ENCODE measurements at places on chromosomes 5 and 9.

GRCh38 chr5:43231977-43232376 lies 40.0 kb downstream of the NIM1K start:
- no peak for DNase-seq

DNA sequence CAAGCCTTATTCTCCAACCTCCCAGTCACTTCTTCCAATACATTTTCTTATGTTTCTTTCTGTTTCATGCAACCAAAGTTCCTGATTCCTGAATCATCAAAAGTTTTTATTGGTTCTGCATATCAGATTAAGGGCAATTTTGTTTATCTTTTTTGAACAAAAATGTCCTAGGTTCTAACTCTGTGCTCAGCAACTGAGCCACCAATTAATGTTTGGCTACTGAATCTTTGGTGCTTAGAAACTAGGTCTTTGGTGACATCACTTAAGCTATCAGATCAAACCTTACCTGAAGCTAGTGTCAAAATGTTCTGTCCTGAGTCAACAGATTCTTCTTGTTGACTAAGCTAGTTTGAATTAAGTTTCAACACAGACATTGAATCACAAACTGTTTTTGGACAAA lies 56.1 kb downstream of the FGF18 start:
- DNase-seq, result no peak

DNA sequence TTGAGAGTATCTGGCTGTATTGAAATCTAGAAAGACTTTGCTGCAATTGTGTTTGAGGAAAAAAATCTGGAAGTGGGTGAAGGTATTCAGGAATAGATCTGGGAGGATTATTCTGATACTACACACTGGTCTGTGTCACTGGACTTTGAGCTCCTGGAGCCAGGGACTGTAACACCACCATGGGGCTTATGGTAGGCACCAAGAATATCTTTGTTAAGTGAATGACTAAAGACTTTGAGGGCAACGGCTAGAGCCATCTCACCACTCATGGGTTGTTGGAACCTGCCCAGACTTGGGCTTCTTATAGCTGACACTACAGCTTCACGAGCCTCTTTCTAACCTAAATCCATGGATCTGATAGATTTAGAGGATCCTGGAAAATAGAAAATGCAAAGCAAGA lies 10.2 kb downstream of the NFX1 start:
- DNase-seq, result no peak

DNA sequence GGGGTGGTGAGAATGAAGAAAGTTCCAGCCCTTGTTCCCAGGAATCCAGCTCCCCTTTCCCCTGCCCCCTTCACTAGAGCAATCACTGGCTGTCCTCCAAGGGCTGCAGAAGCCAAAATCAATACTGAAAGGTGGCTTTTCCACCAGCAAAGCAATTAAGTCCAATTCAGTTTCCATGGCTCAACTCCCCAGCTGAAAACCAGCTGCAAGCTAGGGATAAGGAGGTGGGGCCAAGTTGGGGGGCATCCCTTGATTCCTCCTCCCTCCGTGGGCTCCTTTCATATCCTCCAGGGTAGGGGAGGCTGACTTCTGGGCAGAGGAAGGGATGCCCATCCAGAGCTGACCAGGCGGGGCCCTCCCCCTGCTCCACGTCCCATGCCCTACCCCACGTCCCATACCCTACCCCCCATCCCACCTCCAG lies 22.7 kb downstream of the CAMK2A start:
- no peak for DNase-seq

- DNase-seq, result no peak
Observed at GRCh38 chr5:150434464-150434863, 15.1 kb downstream of the RPS14 start.

DNA sequence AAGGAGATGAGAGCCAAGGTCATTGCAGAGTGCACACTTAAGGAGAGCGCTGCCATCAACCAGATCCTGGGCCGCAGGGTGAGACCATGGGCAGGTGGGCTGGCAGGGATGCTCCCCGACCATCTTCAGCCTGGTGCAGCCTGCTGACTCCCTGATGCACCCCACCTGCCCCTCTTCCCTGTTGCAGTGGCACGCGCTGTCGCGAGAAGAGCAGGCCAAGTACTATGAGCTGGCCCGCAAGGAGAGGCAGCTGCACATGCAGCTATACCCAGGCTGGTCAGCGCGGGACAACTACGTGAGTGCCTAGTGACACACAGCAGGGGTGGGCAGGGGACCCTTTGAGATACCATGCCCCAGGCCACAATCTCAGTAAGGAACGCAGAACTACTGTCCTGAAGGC lies 28.3 kb downstream of the TCF7 start:
- DNase-seq, result no peak

DNA sequence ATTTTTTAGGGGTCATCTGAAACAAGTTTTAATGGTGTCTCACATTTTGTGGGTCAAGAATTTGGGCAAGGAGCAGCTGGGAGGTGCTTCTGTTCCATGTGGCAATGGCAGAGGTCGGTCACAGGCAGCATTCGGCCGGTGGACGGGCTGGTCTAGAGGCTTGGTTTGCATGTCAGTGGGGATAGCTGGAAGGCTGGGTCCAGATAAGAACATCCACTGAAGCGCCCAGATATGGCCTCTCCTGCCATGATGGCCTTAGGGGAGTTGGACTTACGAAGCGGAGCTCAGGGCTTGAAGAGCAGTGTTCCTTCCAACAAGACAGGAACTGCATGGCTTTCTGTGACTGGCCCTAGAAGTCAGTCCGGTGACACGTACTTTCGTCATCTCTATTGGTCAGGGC lies 30.3 kb downstream of the LHFPL2 start:
- DNase-seq, result no peak

DNA sequence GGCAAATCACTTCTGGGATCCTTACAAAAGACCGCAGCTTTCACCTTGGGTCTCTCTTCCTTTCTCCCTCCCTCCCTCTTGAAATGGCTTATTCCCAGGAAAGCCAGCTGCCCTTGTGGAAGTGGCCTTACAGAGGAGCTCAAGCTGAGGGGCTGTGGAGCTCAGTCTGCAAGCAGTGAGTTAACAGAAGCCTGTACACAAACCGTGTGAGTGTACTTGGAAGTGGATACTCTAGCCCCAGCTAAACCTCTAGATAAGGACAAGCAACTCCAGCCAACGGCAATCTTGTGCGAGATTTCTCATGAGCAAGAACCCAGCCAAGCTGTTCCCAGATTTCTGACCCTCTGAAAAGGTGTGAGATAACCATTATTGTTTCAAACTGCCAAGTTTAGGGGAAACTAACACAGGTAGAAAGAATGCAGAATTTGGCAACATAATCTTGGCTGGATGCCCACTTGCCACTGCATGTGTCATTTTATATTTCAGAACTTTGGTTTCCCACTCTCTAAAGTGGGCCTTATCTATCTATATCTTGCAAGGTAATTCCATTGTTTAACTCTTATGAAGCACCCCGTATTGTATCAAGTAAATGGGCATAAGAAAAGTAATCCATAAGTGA lies 85.6 kb downstream of the CDH18 start:
- no peak for DNase-seq

GRCh38 chr5:51664491-51665250 lies 281.4 kb downstream of the ISL1 start:
- no peak for DNase-seq

- no peak for DNase-seq
Observed at GRCh38 chr9:136944212-136944518, 373 bp downstream of the FBXW5 start.

GRCh38 chr9:75238311-75238976 lies 150.1 kb downstream of the OSTF1 start:
- DNase-seq, result no peak

DNA sequence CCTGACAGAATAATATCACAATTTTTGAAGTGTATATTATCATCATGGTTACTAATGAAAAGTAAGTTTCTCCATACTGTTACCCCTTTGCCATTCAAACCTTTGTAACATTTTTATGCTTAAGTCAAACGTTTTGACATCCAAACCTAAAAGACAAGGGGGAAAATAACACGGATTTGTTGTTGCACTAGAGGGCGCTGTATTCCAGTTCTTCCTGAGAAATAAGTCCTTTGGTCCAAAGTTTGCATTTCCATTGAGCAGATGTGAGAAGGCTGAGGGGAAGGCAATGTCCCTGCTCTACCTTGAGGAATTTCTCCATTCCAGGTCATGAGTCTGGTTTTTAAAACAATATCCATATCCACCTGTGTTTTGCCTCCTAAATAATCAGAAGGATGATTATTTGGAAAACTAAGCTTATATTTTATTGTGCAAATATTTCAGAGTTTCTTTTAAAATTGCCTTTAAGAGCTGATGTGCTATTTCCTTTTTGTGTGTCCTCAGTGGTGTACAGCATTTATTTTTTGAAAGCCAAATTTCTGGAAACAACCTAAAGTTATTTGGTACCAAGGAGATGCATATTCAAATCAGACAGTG lies 9.7 kb downstream of the LECT2 start:
- DNase-seq, result no peak

- no peak for DNase-seq
Observed at GRCh38 chr5:50827516-50828247, 161.2 kb downstream of the PARP8 start.

DNA sequence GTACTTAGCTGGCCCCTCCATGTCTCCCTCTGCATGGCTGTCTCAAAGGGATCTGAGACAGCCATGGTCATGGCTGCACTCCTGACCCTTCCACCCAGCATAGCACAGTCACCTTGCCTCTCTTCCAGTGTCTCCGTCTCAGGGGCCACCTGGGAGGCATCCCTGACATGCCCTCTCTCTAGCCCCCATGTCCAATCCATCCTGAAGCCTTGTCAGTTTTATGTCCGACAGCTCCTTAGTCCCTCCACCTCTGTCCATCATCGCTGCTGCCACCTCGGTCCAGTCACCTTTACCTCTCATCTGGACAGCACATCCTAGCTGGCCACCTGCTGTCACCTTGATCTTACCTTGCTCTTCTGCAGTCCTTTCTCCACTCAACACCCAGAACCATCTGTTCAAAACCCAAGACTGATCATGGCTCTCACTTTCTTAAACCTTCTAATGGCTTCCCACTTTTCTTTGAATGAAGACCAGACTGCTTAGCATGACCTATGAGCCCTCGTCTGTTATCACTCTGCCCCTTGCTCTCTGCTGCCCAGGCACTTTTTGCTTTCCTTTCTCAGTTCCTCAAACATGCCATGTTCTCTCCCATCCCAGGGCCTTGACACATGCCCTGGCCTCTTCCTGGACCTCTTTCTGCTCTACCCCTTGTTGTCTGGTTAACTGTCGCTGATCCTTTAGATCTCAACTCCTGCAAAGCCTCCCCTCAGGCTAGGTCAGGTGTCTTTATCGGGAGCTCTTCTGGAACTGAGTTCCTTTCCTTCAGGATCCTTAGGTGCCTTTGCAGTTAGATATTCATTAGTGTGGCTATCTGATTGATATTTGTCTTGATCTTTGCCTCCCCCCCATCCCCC lies 181.8 kb upstream of the PITX1 start:
- DNase-seq, result no peak

- no peak for DNase-seq
Observed at GRCh38 chr5:33892620-33893137, 889 bp upstream of the ADAMTS12 start.

GRCh38 chr5:113102121-113102531 lies 125.5 kb downstream of the DCP2 start:
- no peak for DNase-seq

DNA sequence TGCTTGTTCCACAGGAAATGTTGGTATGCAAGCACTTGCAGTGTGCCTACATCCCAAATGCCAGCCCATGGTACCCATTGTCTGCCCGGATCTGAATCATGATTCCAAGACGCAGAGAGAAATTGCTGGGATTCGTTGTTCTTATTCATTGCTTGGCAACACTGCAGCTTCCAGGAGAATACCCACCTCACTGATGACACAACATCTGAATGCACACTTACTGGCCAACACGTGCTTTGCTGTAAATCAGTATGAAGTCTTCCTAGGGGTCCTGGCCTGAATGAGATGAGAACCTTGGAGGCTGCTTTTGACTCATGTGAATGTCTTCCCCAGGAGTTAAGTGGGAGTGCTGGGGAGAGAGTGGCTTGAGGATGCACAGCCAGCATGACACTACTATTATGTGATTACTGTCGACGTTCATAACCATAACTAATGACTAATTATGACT lies 11.6 kb downstream of the SRD5A1 start:
- DNase-seq, result no peak

DNA sequence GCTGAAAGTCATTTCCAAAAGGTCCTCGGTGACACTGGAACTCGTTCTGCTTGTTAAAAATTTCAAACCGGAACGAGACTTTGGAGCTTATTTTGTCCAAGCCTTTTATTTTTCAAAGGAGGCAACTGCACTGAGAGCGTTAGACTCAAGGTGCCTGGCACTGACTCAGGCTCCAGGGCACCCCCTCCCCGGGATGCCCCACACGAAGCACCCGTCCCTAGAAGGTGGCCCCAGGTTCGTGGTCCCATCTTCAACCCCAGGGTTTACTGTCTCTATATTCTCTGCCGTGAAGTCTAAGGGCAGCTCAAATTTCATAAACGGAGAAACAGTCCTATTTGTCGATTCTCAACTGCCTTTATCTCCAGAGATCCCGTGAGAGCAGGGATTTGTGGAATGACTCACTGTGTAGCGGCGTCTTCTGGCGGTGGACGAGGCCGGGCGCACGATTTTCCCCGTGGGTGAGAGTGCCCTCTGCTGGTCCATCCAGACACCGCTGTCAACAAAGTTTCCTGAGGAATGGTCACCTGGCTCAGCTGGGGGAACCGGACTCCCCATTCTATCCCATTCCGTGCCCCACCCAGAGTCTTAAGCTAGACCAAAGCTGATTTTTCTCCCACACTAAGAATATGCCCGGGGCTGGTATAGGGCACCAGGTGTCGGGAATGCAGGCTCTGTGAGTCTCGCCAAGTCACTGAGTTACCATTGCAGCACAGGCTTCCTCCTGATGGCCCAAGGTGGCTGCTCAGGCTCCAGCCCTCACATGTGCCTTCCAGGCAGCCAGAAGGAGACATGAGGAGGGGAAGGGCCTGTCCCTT lies 27.1 kb upstream of the SLC6A19 start:
- no peak for DNase-seq

- no peak for DNase-seq
Observed at GRCh38 chr5:112968411-112969106, 8.0 kb upstream of the DCP2 start.

DNA sequence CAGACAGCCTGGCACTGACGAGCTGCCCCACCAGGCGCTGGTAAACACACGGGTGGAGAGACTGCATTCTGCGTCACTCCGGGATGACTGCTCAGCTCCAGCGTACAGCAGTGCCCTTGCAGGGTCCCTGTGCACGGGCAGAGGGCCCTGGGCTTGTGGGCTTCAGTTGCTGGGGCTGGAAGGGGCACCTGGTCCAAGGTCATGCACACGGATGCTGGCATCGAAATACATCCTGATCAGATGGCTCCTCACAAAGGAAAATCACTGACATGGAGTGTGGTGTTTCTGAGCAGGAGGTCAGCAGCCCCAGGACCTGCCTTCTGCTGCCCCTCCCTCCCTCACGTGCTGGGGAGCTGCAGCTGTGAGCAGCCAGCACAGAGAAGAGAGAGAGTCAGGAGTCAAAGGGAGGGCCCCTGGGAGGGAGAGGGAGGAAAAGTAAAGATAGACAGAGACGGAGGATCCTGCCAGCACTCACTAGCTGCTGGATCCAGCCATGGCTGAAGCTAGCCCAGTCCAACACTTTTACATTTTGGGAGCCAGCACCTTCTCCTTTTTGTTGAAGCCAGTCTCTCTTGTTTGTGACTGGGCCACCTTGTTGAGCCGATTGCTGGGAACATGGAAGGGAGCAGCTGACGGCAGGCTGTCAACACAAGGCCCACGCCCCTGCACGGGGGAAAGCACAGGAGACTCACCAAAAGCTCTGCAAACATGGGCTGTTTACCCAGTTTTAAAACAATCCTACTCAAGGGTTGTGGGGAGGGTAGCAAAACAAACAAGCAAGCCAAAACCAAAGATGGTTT lies 166.5 kb upstream of the PHYKPL start:
- DNase-seq, result no peak

Data from stimulated activated CD8-positive, alpha-beta memory T cell treated with anti-CD3 and anti-CD28 coated beads, Interleukin-4, amount 100 ng/mL, for 4 hours (primary cell).